Effector memory CD8-positive, alpha-beta T cell (primary cell): ENCODE measurements at places on chromosomes 12 and 14.

DNA sequence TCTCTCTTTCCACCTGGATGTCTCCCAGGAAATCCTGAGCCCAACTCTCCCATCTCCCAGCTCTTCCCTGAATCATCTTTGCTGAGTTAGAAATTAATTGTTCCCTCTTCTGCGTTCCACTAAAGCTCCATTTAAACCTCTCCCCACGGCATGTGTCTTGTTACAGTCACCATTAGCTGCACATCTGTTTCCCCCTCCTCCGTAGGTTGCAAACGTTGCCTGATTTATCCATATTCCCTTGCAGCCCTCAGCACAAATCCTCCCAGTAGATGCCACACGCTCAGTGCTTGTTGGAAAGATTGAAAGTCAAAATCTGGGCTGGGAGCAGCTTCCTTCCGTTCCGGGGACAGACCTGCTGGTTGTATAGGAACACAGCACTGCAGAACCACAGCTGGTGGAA, 90.4 kb downstream of the SLC24A4 start:
- no peaks in the 10 kb centered on the region for H3K36me3 ChIP-seq
- H3K4me1 ChIP-seq: no peaks in the 10 kb centered on the region
- H3K27ac ChIP-seq: peak overlapping the region; percentile 24
- no peak overlapping the region for H3K4me3 ChIP-seq
- DNase-seq: no peak

DNA sequence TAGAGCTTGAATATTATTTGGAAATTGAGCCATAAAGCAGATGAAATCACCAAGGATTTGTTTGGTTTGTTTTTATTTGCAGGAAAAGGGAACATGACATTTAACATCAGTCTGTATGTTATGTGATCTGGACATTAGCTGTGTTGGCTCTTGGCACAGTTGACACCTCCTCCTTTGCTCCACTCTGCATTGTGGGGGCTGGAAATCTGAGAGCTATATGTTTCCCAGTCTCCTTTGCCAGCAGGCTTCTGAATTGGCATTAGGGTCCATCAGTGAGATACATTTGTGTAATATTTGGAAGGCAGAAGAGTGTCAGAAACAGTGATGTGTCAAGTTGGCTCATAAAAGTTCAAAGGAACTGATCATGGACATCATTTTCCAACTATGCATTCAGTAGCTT, 322.1 kb upstream of the ATP2B1 start:
- H3K4me1 ChIP-seq: peaks cover 3% of the 10 kb centered on the region
- no peaks in the 10 kb centered on the region for H3K27me3 ChIP-seq
- DNase-seq: no peak
- no peaks in the 10 kb centered on the region for H3K36me3 ChIP-seq
- no peak overlapping the region for H3K27ac ChIP-seq

GRCh38 chr12:76804435-76804976, 40.6 kb downstream of the ZDHHC17 start:
- no peak overlapping the region for H3K4me3 ChIP-seq
- no peak for DNase-seq
- H3K27ac ChIP-seq: no peak overlapping the region
- no peaks in the 10 kb centered on the region for H3K27me3 ChIP-seq
- peaks cover 15% of the 10 kb centered on the region for H3K4me1 ChIP-seq

- no peak overlapping the region for H3K27ac ChIP-seq
- H3K4me1 ChIP-seq: no peaks in the 10 kb centered on the region
Observed at GRCh38 chr12:46160981-46161690, 107.7 kb downstream of the SLC38A1 start.

- DNase-seq: no peak
- H3K4me1 ChIP-seq: no peaks in the 10 kb centered on the region
- no peak overlapping the region for H3K27ac ChIP-seq
- H3K36me3 ChIP-seq: no peaks in the 10 kb centered on the region
- H3K4me3 ChIP-seq: no peak overlapping the region
Observed at GRCh38 chr12:20211981-20212421, 156.3 kb upstream of the PDE3A start.

GRCh38 chr12:98485792-98486340, 29.5 kb upstream of the TMPO start:
- no peak for DNase-seq
- H3K27me3 ChIP-seq: peaks cover 8% of the 10 kb centered on the region
- H3K27ac ChIP-seq: no peak overlapping the region
- H3K36me3 ChIP-seq: peaks cover 2% of the 10 kb centered on the region
- no peak overlapping the region for H3K4me3 ChIP-seq
